ENCODE measurements at places on chromosomes 7 and 10. TPM values are rescaled to one million over a fixed set of nuclear protein-coding genes. Genes with fewer than 3 reads are reported as not detected.

EIF3B gene
- 158 TPM for total RNA-seq

ANKRD22 gene
- 0.48 TPM for total RNA-seq

CNNM1 gene
- total RNA-seq = 0.54 TPM

NXPH1 gene
- total RNA-seq = not detected

LIPK gene
- total RNA-seq = not detected

CDH23 gene
- 4.0 TPM for total RNA-seq

SHTN1 gene
- 0.40 TPM for total RNA-seq

SVOPL gene
- 2.3 TPM for total RNA-seq

NACAD gene
- not detected for total RNA-seq

DNA sequence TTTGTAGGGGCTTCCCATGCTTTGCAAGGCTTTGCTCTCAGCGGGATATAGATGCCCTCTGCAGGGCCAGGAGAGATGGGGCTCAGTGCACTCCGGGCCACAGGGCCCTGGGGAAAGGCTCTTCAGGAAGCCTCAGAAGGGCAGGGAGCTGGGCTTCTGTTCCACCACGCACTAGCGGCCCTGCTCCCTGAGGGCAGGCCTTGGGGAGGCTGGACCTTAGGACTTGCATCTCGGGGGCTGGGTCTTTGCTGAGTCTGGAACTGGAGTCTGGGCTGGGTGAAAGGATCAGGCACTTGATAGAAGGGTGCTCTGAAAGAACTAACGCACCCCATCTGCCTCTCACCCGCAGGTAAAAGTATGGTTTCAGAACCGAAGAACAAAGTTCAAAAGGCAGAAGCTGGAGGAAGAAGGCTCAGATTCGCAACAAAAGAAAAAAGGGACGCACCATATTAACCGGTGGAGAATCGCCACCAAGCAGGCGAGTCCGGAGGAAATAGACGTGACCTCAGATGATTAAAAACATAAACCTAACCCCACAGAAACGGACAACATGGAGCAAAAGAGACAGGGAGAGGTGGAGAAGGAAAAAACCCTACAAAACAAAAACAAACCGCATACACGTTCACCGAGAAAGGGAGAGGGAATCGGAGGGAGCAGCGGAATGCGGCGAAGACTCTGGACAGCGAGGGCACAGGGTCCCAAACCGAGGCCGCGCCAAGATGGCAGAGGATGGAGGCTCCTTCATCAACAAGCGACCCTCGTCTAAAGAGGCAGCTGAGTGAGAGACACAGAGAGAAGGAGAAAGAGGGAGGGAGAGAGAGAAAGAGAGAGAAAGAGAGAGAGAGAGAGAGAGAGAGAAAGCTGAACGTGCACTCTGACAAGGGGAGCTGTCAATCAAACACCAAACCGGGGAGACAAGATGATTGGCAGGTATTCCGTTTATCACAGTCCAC is 5.4 kb downstream of the EMX2 start:
- no peak for DNase-seq

- no peak for DNase-seq
Observed at GRCh38 chr10:12849319-12850181, 152.0 kb downstream of the CCDC3 start.

DNA sequence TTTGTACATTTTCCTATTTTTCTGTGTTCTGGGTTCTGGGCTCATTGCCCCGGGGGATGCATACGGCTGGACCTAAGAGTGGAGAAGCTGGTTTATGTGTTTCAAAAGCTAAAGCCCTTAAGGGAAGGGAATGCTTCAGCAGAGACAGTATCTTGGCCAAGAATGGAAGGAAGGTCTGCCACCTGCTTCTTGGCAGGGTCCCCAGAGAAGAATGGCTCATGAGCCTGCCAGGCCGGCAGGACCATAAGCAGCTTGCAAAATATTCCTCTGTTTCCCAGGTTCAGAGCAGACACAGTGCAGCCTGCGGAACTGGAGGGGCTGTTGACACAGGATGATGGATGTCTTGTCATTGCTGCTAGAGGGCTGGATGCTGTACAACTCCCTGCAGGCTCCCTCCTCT is 7.8 kb upstream of the ABHD11 start:
- DNase-seq = no peak

GRCh38 chr7:74320645-74321221 is 31.5 kb downstream of the CLIP2 start:
- no peak for DNase-seq

- no peak for DNase-seq
Observed at GRCh38 chr10:76138286-76138685, 706.9 kb downstream of the LRMDA start.

- DNase-seq = no peak
Observed at GRCh38 chr7:100485471-100485876, 1.7 kb downstream of the NYAP1 start.

DNA sequence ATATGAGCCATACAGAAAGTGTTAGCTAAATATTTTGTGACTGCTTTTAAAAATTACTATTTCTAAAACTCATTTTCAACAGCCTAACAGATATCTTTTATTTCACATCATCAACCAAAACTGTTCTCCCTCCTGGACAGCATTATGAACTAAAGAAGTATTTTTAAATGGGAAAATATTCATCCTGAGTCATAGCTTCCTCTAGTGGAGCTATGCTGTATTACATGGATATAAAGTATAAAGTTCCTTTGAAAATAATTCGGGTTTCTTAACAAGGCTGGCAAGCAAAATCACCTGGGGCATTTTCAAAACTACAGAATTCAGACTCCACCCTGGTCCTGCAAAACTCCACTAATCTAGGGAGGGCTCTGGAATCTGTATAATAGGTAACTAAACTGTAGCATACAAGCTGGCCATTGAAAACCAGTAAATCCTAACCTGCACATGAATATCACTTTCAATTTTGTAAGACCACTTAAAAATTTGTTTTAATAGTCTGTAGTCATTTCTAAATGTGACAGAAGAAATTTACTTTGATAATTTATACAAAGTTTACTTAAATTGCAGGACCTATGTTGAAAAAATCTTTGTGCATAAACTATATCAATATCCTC is 53.5 kb downstream of the SCIN start:
- DNase-seq = no peak

GRCh38 chr10:117450940-117451339 is 75.7 kb upstream of the PDZD8 start:
- DNase-seq = no peak

- no peak for DNase-seq
Observed at GRCh38 chr10:126085806-126086205, 189.4 kb downstream of the FANK1 start.

DNA sequence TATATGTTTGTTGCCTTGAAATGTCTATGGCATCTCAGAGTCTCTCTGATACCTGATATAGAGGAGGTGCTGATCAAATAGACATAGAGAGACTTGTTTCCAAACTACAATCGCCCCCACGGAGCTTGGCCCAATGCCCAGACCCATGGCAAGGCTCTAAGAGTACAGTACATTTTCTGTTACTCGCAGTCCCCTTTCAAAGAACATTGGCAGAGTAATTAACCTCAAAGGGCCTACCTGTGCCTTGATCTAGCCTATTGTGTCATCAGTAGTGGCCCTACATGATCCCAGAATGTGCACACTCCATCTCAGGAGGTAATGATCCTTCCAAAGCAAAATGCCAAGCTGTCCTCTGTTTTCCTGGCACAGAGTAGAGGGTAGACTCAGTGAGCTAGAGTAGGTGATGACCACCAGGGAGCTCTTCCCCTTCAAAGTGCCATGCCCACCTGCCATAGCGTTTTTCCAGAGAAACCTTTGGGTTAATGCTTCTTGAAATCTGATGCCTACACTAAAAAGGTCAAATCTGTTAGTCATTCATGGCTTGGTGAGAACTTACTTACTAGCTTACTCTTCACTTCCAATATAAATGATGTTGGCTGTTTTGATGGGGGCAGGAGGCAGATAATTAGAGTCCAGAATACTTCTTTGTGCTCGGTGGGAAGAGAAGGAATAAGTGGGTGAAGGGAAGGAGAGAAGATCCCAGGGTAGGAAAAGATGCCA is 41.2 kb upstream of the ACSL5 start:
- DNase-seq = no peak

GRCh38 chr10:58322072-58322834 is 12.6 kb upstream of the UBE2D1 start:
- DNase-seq = no peak

DNA sequence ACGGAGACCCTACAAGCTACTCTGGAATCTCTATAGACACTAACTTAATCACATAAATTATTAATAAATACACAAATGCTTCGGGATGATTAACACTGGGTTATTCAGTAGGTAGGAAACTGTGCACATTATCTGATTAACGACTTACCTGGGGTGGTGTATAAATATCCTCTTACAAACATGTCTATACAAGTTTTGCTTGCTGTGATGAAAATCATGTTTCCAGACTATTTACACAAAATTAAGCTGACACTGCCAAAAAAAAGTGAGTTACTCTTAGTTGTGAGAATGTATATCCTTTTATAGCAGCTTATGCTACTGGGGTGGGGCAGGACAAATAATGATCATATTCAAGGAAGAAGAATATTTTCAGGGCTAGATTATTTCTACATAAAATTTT is 314.6 kb downstream of the C7orf25 start:
- DNase-seq = no peak

- DNase-seq = peak; percentile 92
Observed at GRCh38 chr10:30027057-30028005, 32.1 kb downstream of the JCAD start.

DNA sequence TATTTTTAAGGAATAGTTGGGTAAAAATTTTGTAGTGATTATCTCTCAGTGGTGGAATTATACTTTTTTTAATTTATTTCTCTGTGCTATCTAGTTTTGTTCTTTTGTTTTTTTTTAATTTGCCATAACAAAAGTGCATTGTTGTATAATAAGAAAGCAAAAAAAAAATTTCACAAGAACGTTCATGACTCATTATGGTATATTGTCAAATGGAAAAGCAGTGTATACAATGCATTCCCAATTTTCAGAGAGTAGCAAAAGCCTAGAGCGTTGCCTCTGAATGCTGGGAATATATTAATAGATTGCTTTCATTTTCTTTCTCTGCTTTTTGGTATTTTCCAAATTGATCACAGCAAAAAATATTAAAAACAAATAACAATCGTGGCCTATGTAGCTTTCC is 46.3 kb upstream of the GPAM start:
- no peak for DNase-seq

DNA sequence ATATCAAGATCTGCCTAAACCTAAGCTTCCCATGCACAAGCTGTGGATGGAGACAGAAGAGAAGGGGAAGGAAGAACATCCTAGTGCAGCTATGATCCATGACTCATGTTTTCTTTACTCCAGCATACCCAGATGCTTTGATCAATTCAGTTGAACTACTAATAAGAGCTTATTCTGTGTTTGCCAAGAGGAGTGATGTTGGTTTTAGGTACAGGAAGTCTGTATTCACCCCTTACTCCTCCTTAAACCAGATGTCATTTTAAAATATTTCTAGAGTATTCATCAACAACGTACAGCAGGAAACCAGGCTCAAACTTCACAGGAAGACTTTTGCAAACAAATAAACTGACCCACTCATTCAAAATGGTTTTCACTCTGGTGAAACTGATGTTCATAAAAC is 29.2 kb downstream of the PANK1 start:
- DNase-seq = no peak

Data from activated CD4-positive, alpha-beta T cell treated with anti-CD3 and anti-CD28 coated beads, Interleukin-2, amount 10 ng/mL, durations not matched to agents 7 days and 5 days (primary cell).